ENCODE measurements at places on chromosomes 1 and 21.

GRCh38 chr1:241097479-241097878 is 259.5 kb downstream of the RGS7 start:
- DNase-seq, result no peak

DNA sequence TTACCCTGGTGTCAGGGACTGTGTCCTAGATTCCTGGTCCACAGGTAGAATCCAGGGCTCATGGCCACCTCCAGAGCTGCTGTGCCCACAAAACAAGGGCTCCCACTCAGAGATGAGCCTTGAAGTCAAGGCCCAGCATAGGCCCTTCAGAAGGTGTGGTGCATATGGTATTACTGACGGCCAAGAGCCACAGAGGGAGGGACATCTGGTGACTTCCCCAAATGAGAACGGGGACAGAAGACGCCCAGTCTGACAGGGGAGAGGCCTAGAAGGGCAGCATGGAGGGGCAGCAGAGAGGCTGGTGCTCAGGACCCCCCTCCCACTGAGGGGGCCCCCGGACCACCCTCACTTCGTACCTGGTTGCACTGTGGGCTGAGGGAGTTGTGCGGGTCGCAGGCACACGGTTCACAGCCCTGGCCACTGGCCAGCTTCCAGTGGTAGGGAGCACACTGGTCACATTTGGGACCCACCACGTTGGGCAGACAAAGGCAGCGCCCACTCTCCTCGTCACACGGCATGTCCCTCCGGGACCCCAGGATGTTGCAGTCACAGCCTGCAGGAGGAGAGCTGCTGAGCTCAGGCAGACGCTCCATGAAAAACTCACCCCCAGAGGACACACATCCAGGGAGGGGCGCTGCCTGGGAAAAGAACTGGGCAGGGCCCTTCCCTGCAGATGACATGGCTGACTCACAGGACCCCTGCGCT is 25.0 kb downstream of the LAMB3 start:
- DNase-seq, result no peak

DNA sequence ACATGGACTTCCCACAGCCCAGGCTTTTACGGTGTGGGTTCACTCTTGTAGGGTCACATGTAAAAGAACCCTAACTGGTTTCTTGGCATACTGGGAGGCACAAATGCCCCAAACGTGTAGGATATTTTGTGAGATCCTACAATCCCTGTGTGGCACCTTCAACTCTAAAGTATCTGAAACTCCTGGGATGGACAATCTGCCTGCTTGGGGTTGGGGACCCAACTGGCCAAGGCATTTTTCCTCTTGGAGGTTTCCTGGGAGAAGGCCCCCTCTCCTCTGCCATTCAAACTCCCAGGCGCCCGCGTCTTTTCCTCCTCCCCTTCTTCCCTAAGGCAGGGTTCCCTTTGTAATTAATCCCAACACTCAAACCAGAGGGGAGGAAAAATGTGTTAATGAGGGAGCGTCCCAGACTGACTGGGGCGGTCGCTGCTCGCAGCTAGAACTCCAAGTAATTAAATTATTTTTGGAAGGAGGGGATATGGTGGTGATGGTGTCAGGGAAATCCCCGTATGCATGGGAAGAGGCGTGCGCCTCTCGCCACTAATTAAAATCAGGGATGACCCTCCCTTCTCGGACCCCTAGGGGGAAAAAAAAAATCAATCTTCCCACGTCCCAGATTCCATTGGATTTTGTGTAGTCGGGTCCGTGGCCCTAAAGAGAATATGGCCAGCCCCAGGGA is 681 bp upstream of the VANGL2 start:
- no peak for DNase-seq

- no peak for DNase-seq
Measured at GRCh38 chr1:218642033-218642948, 297.2 kb downstream of the TGFB2 start.

DNA sequence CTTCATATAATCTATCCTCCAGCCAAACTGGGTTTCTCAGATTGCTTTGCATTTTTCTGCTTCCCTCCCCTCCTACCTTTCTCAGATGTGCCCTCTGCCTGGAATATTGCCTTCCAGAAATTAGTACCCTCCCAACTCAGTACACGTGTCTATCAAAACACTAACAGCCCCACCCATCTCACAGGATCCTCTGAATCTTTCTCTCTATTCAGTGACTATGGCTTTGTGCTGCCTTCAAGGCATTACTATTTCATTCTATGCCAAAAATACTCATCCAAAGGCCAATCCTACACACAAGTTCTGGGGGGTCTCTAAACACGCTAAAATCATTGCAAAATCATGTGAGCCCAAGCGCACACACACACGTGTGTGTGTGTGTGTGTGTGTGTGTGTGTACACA is 58.4 kb downstream of the ZNF281 start:
- DNase-seq, result no peak
